Right lobe of liver (tissue), 6 donors: ENCODE measurements at places on chromosomes 4 and X.

- no peak for DNase-seq
Measured at GRCh38 chrX:42954880-42955279, 176.9 kb upstream of the PPP1R2C start.

DNA sequence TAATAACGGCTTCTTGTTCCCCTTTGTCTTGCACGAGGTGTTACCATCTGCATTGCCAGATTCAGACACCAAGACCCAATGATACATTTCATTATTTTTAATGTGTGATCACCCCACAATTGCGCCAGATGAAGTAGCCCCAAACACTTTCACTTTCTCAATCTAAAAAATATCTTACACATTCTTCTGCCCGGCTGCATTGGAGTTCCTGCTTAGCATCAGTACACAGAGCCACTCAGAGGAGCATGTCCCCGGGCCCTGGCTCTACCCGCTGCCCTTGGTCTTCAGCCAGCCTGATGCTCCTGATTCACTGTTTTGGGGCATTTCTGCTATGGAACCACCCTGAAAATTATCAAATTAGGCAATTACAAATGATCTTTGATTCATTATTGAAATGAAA lies 66.0 kb upstream of the TENM3 start:
- no peak for DNase-seq

DNA sequence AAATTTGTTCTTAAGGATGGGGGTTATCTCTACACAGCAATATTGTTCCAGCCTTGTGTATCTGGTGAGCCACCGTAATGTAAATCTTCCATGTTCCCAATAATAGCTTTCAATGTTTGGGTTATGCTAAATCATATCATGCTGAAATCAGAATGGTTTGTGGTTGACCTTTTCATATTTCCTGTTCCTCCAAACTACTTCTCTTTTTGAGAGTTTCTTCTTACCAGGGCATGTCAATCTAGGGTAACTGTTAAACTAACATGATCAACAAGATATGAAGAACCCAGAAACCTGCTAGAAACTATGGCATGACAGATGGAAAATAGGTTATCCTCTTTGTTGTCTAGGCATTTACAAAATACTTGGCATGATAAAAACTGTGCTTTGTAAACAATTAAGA lies 22.0 kb downstream of the TNMD start:
- no peak for DNase-seq

DNA sequence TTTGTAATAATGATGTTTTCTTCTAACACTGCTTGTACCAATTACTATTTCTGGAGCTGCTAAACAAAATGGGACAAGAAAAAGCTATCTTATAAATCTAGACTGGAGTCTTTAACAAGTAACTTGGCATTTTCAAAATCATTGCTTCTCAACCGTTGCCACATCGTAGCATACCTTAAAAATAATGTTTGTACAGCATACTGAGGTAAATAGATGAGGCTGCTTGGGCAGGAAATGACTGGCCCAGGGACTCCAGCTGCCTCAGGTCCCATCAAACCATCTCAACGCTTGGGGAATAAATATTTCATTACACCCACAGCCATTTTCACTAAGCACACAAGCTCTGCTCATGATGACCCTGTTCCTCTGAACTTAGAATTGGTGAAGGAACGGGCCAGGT lies 115.1 kb downstream of the SPANXA1 start:
- no peak for DNase-seq

DNA sequence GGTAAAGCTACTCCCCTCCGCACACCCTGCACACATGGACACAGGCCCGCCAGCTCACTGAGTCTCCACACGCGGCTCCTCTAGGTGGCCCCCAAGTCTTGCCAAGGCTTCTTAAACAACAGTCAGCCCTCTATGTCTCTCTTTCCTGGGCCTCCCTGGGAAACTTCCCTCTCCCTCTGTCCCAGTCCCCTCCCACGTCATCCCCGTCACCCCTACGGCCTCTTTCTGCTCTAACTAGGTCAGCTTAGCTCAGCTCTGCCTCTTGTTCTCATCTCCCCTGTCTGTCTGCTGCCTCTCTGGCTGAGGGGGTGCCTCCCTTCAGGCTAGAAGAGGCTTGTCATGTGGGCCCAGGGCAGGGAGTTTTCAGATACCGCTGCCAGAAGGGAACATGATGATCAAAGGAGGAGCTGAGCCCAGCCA lies 38.8 kb downstream of the SEPTIN6 start:
- DNase-seq: no peak

DNA sequence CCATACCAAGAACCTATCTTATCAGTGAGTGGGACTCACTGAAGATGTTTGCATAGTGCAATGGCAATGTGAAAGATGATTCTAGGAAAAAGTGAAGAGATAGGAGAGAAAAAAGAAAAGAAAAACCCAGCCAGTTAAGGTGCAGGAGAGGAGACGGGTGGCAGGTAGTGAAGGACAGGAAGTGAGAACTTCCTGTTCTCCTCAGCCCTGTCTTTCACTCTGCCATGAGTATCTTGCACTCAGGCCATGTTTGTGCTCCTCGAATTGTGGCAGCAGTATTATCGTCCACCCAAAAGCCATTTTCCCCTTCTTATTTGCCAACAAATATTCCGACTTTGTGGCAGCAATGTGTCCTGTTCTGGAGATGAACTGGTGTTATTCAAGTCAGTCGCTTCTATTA lies 8.6 kb upstream of the ENPEP start:
- no peak for DNase-seq

DNA sequence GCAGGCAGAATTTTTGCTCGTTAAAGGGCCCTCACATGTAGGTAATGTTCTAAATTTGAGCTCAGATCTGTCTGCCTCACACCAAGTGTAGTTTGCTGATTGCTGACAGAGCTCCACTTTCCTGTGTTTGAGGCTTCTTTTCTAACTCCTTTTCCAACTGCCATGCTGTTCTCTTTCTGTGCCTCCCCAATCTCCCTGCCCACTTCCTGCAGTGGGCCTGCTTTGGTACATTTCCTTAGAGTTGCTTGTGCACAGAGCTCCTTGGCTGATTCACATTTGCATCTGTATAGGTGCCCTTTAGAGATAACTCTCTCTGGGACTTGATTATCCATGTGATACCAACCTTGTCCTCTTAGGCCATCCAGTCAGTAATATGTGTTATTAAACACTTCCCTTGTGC lies 4.5 kb downstream of the MED28 start:
- no peak for DNase-seq

GRCh38 chr4:10740891-10741620 lies 56.5 kb upstream of the CLNK start:
- no peak for DNase-seq

- peak; percentile 58 for DNase-seq
Measured at GRCh38 chrX:64205441-64205734, at the start of gene AMER1. Gene AMER1, minus strand, starts transcription at chrX:64205708. Its CDS starts 12,422 bp downstream, at chrX:64193286.

DNA sequence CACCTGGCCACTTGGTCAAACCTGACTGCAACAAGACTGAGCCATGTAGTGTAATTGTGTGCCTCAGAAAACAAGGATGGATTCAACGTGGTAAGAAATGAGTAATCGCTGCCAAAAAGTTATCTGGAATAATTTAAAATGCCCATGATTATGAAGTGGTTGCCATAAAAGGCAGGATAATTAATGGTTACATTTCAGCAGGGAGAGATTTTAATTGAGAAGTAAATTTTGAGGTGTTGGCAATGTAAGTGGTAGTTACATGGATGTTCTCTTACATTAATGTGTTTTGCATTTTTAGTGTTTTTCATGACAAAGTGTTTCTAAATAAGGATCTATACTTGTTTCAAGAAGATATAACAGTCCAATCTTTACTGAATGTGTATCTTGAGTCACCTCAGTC lies 15.7 kb downstream of the HAUS3 start:
- DNase-seq: no peak

GRCh38 chrX:120672389-120672788 lies 42.5 kb upstream of the C1GALT1C1 start:
- peak; percentile 59 for DNase-seq

GRCh38 chrX:18997916-18998315 lies 14.0 kb upstream of the PHKA2 start:
- no peak for DNase-seq

- no peak for DNase-seq
Measured at GRCh38 chr4:53906606-53907190, 157.7 kb downstream of the CHIC2 start.

DNA sequence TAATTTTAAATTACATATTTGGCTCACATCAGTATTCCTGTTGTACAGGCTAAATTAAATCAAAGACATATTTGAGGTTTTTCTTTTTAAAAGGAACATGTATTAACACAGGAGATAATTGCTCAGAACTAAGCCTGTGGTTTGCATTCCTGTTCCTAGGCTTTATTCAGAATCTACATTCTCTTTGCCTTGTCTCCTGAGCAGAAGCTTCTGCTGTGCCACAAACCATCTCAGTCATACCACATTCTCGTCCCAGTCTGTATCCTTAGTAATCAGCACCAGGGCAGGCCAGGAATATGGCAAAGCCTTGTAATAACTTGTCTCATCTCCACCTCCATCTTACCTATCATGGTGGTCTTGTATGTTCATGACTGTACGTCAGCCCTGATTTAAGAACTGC lies 162.8 kb downstream of the ARHGAP24 start:
- no peak for DNase-seq

GRCh38 chr4:170336238-170336775 lies 246.6 kb upstream of the AADAT start:
- no peak for DNase-seq

- DNase-seq: no peak
Measured at GRCh38 chr4:6278801-6279197, 9.1 kb downstream of the WFS1 start.

DNA sequence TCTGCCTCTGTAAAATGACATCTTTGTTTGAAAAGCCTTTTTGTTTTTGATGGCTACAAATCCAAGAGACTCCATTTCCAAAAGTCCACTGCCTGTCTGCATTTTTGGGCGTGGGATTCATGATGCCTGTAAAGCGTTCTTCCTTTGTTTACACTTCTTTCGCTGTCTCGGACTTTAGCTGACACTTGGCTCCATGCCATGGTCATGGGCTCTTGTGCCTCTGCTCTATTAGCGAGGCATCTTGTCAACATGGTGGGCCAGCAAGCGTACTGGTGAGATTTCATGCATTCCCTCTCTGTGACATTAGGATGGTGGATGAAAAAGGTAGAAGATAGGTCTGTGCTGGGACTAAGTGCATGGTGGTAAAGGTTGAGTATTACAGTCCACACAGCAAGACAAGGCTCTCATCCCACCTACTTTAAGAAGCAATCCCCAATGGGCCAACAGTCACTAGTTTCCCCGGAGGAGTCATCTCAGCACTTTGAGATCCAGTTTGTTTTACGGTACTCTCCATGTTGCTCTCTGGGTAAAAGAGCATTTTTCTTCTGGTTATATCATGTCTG lies 298.2 kb upstream of the KLF3 start:
- no peak for DNase-seq

DNA sequence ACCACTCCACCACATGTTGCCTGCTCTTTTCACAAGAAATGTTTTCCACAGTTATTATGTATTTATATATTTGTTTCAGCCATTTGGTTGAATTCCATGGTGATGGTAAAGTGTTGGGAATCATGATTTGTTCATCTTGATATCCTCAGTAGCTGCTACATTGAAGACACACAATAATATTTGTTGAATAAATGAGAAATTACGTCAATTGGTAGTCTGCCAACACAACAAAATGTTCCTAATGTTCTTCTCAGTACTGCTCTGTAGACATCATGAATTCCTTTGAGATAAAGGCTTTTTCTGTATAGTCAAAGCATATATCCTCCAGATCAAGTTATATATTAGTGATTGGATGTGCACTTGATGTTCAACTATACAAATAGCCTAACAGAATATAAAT lies 29.5 kb downstream of the CXXC4 start:
- DNase-seq: no peak

GRCh38 chr4:20629186-20630106 lies 70.8 kb upstream of the PACRGL start:
- no peak for DNase-seq

GRCh38 chr4:95660719-95661118 lies 111.9 kb upstream of the UNC5C start:
- DNase-seq: no peak

- DNase-seq: no peak
Measured at GRCh38 chr4:7815562-7815961, 124.1 kb downstream of the AFAP1 start.

DNA sequence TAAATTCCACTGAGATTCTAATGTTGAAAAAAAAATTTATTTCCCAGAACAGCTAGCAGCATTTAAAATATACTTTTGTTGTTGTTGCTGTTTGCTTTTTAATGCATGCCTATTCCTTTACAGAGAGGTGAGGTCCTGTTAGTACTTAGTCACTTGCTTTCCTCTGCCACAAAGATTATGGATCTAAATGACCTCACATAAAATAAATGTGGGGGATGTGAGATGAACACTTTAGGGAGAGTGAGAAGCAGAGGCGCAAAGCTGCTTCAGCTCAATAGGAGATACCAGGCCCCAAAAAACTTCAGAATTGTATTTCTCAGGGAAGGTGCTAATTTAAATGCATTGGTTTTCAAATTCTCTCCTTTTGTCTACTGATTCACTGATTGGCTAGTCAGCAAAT lies 4.0 kb downstream of the LDB2 start:
- DNase-seq: no peak

DNA sequence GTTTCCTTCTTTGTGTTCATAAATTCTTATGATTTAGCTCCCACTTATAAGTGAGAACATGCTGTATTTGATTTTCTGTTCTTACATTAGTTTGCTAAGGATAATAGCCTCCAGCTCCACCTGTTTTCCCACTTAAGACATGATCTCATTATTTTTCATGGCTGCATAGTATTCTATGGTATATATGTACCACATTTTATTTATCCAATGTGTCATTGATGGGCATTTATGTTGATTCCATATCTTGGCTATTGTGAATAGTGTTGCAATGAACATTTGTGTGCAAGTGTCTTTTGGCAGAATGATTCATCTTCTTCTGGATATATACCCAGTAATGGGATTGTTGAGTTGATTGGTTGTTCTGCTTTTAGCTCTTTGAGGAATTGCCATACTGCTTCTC lies 1234.8 kb downstream of the ADGRL3 start:
- no peak for DNase-seq

GRCh38 chrX:129997086-129997485 lies 14.7 kb downstream of the BCORL1 start:
- no peak for DNase-seq

DNA sequence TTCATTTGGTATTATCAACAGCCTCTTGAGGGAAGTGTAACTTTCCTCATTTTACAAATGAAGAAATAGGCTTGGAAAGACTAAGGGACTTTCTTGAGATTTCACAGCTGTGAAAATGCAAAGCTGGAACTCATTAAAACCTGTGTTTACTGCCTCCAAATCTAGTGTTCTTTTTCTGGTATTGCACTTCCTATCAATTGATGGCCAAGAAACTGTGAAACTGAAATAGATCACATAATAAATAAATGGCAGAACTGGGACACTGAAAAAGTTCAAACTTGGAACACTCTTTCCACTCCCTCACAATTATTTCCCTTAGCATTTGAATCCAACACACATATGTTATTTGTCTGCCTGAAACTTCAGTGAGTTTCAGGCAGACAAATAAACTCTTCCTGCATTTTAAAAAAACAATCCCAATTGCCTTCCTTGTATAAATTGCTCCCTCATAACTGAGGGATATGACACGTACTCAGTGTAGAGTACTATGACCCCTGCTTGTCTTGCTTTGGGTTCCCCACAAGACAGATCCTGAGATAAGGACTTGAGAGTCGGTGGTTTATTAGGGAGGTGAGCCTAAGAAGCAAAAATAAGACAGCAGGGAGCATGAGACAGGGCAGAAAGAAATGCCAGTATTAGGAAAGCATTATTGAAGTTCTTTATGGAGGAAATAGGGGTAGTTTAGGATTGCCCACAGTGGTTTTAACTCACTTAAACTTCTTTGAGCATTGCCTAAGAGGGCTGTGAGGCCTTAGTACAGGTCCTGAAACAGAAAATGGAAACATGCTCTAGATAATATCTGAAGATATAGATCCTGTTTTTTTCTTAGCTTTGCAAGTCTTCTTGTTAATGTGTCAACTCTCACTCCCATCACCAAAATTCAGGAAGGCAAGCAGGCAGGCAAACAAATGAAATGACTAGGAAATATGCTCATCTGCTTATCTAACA lies 33.9 kb downstream of the RTL3 start:
- DNase-seq: no peak
